ENCODE measurements at places on chromosomes 2 and 18.

- no peak for DNase-seq
These were observed 107.3 kb upstream of the RASGRP3 start for GRCh38 chr2:33369191-33369590.

- no peak for DNase-seq
These were observed 42.0 kb downstream of the MYO7B start for GRCh38 chr2:127577503-127577902.

DNA sequence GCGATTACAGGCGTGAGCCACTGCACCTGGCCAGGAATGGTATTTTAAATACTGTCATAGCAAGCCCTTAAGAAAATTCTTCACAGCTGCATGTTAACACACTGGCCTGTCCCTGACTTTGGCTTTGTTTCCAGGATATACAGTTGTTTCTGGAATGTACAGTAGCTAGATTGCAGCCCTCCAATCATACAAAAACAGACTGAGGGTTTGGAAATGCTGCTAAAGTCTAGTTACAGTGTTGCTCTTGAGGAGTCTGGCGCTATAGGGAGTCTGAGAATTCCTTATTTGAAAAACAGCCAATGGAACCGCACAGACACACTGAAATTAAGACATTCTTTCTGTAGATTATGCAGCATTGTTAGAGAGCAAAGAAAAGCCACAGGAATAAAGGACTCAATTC is 37.7 kb downstream of the STON1 start:
- no peak for DNase-seq

DNA sequence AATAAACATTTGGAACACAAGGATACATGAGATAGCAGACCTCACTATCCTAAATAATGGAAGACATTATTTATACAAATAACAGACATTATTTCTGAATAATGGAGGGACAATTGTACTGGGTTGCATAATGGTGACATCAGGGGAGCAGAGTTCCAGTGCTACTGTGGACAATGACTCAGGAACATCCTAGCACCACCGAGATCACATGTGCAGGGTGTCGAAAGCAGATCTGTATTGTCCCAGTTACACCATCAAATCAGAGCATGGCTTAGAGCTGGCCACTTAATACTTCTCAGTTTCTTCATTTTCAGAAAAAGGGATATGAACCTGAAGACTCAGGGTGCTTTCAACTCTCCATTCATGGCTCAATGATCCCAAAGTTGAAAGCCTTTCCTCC is 249.1 kb upstream of the RBMS1 start:
- DNase-seq: no peak

DNA sequence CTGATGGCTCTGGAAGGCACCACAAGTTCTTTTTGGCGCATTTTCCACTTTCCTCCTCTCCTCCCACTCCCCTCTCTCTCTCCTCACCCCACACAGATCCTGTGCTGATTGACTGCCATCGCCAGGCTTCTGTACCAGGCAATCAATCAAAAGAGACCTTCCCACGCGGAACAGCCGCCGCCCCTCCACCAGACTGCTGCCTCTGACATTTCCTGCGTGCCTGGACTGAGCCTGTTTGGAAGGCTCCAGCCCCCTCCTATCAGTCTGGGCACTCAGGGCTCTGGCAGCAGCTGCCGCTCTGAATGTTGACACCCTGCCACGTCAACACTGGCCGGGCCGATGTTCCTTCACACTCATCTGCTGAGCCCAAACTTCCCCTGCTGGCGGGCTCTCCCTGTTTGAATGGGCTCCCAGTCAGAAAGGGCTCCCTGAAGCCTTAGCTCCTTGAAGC is 467.7 kb downstream of the EPHA4 start:
- DNase-seq: no peak

- DNase-seq: no peak
These were observed 31.6 kb downstream of the LIMS1 start for GRCh38 chr2:108565778-108566375.

DNA sequence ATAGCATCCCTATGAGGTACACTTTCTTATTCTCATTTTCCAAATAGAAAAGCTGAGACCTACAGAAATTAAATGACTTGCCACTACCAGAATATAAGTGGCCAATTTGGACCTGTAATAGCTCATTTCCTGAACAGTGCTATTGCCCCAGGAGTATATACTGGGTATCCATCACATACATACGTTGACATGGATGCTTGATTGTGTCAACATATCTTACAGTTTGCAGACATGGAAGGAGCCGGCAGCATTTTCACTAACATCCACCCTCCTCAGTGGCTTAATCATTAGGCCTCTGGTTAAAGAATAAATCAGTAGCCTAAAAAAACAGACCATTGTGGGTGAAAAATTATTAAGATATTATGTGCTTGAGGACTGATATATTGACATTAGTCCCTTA is 829.3 kb downstream of the LRP1B start:
- no peak for DNase-seq

- no peak for DNase-seq
These were observed 19.4 kb downstream of the AGFG1 start for GRCh38 chr2:227491386-227491785.

DNA sequence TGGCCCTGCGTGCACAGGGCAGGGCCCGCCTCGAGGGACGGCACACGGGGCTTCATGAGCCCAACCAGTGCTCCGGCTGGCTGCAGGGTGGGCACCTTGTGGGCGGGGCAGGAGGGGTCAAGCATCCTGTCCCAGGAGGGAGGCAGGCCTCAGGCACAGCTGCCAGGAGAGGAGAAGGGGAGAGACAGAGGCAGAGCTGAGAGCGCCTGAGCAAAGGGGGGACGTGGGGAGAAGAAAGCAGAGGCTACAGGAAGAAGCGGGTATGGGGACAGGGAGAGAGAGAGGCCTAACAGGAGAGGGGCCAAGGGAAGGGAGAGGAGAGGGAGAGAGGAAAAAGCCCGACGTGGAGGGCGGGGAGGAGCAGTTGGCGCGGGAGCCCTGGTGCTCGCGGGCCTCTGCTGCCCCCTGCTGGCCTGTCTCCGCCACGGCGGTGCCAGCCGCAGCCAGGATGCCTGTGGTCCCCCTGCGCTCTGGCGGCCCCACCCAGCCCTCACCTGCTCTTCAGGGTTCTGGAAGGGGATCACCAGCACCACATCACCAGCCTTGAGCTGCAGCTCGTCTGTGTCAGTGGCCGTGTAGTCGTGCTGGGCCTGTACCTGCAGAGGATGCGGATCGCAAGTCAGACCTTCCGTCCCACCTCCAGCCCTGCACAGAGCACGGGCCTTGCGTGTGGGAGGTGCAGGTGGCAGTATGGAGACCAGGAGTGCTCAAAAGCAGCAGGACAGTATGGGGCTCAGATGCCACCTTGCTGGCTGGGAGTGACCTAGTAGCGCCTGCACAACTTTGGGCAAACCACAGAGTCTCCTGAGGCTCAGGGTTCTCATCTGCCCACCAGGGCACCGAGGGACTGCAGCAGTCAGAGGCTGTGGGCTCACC is 56.8 kb downstream of the BIN1 start:
- peak; percentile 60 for DNase-seq

DNA sequence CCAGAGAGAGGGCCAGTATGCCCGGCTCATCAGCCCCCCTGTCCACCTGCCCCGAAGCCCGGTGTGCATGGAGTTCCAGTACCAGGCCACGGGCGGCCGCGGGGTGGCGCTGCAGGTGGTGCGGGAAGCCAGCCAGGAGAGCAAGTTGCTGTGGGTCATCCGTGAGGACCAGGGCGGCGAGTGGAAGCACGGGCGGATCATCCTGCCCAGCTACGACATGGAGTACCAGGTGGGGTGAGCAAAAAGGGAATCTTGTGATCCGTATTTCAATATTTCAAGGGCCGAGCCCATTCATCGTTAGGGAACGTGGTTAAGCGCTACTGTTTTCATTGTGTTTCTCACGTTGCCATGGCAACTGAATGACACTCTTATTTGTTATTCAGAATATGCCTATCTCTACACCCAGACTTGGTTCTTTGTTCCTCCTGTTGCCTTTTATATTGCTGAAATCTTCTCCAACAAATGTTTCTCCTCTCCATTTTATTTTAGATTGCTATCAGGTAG is 81.5 kb downstream of the NRP2 start:
- DNase-seq: no peak

GRCh38 chr18:27954226-27954625 is 222.7 kb downstream of the CDH2 start:
- DNase-seq: no peak

GRCh38 chr2:42840760-42841159 is 48.4 kb upstream of the HAAO start:
- no peak for DNase-seq

DNA sequence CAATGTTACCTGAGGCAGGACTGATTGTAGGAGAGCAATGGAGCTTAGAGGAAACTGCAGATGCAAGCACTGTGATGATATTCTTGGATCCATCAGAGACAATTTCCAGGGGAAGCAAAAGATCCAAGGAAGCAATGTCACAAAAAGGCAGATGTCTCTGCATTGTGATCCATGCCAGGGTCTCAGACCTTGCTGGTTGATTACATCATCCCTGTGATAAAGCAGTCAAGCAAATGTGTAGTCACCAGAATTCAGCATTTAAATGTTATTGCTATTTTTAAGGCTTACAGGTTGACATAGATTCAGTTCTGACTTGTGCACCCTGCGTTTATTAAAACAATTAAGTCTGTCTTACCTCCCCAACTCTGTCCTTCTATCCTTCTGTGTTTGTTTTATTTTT is 56.8 kb upstream of the CCDC85A start:
- DNase-seq: no peak

DNA sequence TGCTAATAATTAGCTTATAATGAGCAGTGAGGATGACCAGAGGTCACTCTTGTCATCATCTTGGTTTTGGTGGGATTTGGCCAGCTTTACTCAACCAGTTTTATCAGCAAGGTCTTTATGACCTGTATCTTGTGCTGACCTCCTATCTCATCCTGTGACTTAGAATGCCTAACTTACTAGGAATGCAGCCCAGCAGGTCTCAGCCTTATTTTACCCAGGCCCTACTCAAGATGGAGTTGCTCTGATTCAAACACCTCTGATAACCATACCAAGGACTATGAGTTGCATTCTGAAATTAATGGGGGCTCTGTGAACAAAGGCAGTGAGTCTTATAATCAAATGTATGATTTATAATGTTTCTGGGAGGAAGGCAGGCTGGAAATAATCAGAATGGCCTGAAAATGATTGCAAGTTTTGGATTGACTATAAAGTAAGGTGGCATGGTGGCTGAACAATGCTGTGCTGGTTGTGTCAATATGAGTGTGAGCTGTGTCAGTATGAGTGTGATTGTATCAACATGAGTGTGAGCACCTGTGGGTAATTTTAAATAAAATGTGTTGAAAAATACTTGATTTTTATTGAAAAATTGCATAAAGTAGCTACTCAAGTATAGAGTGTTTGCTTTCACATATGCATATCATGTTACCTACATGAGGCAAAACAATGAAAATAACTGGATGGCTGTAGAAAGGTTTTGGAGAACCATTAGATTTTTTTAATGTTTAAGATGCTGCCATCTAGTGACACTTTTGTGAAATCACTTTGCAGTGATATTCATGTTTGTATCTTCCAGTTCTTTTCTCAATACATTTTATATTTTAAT is 103.0 kb downstream of the KYNU start:
- DNase-seq: no peak

All from stimulated activated CD4-positive, alpha-beta T cell treated with anti-CD3 and anti-CD28 coated beads, Interleukin-15, amount 100 ng/mL, for 1 hour (primary cell).